ENCODE measurements at places on chromosomes 5 and 9.

- no peak for DNase-seq
Measured at GRCh38 chr9:13991395-13991794, 322.5 kb downstream of the NFIB start.

DNA sequence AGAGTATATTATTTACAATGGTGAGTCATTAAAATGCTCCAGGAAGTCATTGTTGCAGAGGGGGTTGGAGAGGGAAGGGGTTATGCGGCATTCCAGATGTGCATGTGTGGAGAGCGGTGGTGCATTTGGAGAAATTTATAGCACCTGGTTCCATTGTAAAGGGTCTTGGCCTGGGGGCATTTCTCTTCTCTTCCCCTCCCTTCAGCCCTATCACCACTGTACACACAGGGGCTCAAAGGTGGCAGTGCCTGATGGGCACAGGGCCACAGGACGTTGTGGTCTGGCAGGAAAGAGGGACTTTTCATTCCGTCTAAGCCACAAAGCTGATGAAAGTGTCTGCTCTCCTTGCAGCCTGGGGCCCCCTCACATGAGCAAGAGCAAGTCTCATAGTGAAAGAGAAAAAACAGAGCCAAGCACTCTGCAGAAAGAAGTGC, 442.4 kb upstream of the ZNF462 start:
- DNase-seq = no peak

GRCh38 chr5:121273833-121274433, 577.7 kb upstream of the FTMT start:
- DNase-seq = peak; percentile 7

- DNase-seq = peak; percentile 50
Measured at GRCh38 chr9:131986576-131986975, 93.1 kb downstream of the MED27 start.

- DNase-seq = no peak
Measured at GRCh38 chr5:77015938-77016569, 14.2 kb upstream of the AGGF1 start.

- DNase-seq = no peak
Measured at GRCh38 chr9:130936285-130937117, 2.5 kb downstream of the FIBCD1 start.

GRCh38 chr9:76433836-76434235, 25.1 kb upstream of the GCNT1 start:
- DNase-seq = no peak

- DNase-seq = no peak
Measured at GRCh38 chr5:150782850-150783249, 4.3 kb downstream of the SMIM3 start.

GRCh38 chr9:129283705-129284606, 105.9 kb upstream of the IER5L start:
- no peak for DNase-seq

DNA sequence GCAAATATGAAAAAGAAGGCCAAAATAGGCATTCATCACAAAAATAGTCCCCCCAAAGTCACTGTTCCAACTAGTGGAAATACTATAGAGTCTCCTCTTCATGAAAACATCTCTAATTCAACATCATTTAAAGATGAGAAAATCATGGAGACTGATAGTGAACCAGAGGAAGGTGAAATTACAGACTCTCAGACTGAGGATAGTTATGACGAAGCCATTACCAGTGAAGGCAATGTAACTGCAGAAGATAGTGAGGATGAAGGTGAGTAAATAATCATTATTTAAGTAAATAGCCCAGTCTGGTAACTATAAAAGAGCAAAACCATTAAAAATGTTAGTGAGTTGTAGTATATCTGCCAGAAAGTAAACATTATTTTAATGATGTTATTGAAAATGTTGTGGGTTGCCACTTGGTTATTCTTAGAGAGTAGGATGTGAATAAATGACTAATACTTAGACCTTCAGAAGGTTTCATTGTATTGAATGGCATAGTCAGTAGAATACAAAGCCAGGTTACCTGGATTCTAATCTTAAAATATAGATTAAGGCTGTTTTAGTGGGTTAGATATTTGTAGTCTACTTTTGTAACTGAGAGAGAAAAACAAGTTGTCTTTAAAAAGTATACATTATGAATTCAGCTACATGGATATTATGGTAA, 16.3 kb downstream of the AGGF1 start:
- no peak for DNase-seq

- DNase-seq = no peak
Measured at GRCh38 chr9:124426361-124426760, 11.1 kb upstream of the PSMB7 start.

GRCh38 chr9:5579881-5580280, 49.0 kb upstream of the RIC1 start:
- no peak for DNase-seq

- no peak for DNase-seq
Measured at GRCh38 chr5:119340597-119341218, 15.1 kb upstream of the TNFAIP8 start.

DNA sequence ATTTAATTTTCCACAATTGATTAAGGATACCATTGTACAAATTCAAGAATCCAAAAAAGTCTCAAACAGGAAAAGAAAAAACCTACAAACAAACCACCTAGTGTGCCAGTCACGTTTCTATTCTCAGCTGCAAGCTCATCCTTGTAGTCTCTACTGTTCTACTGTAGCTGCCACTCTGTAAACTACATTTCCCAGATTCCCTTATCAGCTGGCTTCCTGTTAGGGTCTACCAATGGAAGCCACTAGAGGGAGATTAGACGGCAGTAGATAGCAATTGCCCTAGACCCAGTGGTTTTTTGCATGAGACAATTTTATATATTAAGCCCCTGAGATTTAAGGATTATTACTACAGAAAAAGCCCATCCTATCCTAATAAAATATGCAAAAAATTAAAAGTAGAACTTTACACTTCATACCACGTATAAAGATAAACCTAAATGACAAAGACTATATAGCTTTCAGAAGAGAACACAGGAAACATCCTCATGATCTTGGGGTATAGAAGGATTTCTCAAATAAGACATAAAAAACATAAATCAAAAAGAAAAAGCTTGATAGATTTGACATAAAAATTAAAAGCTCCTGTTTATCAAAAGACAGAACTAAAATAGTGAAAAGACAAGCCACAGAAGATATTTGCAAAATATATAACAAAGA, 37.4 kb downstream of the P4HA2 start:
- DNase-seq = peak; percentile 84

GRCh38 chr5:28310696-28311095, 1272.3 kb upstream of the CDH9 start:
- no peak for DNase-seq

DNA sequence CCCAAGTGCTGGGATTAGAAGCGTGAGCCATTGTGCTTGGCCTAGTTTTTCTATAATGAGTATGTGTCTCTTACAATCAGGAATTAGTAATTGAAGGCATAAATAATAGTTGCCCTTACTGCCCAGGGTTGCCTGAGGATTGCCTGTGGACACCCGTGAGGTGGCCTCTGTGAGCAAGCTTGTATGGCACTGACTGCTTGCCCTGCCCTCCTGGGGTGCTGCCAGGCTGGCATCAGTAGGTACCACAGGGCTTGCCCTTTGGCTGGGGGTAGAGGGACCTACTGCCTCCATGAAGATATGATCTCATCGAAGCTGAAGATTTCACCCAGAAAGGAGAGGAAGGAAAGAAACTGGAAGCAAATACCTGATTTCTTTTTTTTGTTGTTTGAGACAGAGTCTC, 23.8 kb upstream of the PHF19 start:
- DNase-seq = no peak

- no peak for DNase-seq
Measured at GRCh38 chr9:6068983-6069382, 53.6 kb upstream of the RANBP6 start.

DNA sequence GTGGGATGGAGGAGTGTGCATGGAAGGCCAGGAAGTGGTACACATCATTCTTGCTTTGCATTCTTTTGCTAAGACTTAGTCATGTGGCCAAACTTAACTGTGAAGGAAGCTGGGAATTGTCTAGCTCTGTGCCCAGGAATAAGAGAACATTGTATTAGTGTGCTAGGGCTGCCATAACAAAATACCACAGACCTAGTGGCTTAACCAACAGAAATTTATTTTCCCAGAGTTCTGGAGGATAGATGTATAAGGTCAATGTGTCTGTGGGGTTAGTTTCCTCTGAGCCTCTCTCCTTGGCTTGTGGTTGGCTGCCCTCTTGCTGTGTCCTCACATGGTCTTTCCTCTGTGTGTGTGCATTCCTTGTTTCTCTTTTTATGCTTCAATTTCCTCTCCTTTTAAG, 32.4 kb downstream of the NNT start:
- DNase-seq = no peak

DNA sequence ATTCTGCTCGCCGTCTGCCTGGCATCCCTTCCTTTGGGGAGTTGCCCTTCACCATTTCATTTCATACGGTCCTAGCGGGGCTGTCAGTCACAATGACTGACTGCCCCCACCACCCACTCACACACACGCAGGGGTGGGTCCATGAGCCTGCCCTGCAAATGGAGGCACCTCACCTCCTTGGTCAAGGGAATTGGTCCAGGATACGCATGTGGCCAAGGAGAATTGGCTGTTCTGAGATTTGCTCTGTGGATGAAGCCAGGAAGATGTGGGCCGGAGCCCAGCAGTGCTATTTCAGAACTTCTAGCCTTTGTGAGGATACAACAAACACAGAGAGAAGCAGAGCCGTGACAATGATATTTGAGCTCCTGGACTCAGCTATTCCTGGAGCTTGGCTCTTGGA, 17.0 kb downstream of the C1QTNF2 start:
- DNase-seq = no peak

DNA sequence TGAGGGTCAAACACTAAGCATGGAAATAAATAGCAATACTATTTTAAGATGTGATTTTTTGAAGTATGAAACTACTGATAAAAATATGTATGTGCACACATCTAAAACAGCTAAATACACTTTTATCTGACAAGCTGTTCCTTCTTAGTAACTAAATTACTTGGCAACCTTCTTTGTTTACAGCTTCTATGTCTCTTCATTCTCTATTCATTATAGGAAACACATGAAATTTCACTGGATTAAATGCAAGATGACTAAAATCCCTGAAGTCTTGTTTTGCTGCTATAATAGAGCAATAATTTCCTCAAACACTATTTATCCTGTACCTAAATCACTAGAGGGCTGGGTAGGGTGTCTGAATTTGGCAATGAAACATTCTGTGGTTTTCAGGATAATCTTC, 11.7 kb downstream of the RICTOR start:
- DNase-seq = no peak

- DNase-seq = no peak
Measured at GRCh38 chr5:157516626-157517325, 56.8 kb downstream of the NIPAL4 start.

DNA sequence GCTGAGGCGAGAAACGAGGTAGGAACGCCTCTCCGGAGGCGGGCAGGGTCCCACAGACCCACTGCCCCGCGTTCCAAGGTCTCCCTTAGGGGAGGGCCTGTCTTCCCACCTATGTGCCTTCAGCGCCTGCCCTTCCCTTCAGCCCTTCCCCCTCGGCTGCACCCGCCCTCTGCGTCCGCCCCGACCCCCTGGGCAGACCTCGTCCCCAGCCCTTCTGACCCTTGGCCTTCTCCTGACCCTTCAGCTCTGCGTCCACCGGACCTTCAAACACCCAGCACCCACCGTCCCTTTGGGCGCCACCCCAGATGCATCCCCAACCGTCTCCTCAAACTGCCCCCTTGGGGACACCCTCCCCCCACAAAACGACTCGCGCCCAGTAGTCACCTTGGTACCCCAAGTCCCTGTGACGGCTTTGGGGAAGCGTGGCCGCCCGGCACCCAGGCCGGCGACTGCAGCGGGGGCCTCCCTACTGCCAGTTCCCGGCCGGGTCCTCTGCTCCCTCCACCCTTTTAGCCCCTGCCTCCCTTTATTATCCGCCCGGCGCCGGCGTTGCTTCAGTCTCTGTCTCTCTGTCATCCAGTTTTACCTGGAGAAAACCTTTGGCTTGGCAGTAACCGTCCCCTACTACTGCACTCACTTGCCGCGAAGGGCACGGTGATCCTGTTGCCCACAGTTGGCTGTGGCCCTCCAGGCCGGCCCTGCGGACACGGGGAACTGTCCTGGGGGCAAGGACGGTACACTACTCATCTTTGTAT, 421 bp downstream of the RUSC2 start:
- DNase-seq = no peak

- no peak for DNase-seq
Measured at GRCh38 chr5:2030131-2030530, 147.4 kb upstream of the IRX4 start.

DNA sequence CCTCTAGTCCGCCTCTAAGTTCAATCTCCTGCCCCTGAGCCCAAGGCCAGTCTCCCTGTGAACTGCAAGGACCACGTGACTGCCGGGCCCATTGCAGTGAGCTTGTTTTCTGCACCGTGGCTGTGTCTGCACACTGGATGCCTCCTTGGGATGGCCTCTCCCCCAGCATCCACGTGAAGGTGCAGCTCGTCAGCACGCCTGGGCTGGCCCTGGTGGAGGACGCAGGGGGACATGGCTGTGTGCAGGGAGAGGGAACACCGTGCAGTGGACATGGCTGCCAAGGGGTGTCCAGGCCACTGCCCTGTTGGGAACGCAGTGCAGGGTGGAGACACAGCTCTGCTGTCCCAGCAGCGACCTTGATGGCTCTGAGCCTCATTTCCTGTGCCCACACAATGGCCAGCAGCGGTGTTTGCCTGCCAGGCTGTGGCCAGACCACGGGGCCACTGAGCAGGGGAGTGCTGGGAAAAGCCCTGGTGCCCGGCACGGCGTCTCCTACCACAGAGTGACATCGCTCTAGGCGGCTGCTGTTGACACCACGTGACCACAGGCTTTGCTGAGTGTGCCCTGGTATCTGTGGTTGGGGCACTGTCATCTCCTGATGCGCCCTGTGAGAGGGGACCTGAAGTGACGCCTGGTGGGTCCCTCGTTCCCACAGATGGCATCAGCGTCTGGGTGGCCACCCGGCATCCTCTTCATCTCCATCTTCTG, 26.9 kb upstream of the EXOC3 start:
- no peak for DNase-seq

DNA sequence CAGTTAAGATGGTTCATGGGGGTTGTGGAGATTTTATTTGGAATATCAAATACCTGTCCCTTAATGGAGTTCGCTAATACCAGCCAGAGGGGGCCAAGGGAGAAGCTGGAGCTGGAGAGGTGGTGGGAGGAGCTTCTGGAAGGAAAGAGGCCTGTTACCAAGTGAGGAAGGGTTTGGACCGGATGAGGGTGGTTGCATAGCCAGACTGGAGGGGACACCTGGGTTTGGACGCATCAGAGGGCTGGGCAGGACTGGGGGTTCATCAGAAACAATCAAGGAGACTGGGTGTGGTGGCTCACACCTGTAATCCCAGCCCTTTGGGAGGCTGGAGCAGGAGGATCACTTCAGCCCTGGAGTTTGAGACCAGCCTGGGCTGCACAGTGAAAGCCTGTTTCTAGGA, 111.8 kb upstream of the IER5L start:
- DNase-seq = no peak

DNA sequence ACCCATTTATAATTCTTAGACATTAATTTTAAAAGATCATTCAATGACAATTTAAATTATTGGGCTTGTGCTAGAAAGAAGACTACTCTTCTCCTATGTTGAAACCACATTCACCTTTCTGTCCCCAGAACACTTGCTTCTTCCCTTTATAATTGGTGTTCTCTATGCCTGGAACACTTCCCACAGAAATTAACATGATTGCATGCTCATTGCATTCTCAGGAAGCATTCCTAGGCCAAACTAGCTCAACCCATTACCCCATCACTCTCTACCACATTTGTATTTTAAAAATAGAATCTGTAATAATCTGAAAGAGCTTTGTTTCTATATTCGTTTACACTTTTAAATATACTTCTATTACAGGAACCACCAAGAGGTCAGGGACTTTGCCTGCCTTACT, 184.7 kb downstream of the MEF2C start:
- DNase-seq = no peak

All from SHP77 treated with DMSO at 0.1 percent for 48 hours (cell line).